ENCODE measurements at places on chromosomes 6 and 20. TPM values are rescaled to one million over a fixed set of nuclear protein-coding genes. Genes with fewer than 3 reads are reported as not detected.

GRCh38 chr6:21186479-21187055 lies 407.0 kb upstream of the SOX4 start:
- DNase-seq, result no peak

DNA sequence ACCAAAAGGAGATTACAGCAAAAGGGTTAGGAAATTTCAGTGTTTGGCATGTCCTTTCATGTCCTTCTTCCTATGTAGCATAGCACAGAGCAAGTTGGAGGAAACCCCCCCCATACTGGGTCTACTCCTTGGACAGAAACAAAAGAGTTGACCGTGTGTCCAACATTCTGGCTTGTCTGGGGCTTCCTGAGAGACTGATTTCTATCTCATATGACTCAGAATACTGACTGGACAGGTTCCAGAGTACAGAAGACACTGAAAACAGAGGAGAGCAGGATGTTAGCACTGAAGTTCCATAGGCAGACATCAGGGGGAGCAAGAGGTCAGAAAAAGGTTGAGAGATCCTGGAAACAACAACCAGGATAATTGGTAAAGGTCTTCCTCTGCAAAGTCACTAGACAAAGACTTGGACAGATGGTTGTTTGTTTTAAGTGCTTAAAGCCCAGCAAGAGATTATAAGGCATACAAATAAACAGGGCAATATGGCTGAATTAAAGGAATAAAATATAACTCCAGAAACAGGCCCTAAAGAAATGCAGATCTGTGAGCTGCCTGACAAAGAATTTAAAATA lies 48.4 kb downstream of the USP49 start:
- DNase-seq, result peak; percentile 81

- peak; percentile 76 for DNase-seq
These were observed 42.8 kb downstream of the INSM1 start for GRCh38 chr20:20410678-20411077.

GJA10 gene
- total RNA-seq, result not detected

DNA sequence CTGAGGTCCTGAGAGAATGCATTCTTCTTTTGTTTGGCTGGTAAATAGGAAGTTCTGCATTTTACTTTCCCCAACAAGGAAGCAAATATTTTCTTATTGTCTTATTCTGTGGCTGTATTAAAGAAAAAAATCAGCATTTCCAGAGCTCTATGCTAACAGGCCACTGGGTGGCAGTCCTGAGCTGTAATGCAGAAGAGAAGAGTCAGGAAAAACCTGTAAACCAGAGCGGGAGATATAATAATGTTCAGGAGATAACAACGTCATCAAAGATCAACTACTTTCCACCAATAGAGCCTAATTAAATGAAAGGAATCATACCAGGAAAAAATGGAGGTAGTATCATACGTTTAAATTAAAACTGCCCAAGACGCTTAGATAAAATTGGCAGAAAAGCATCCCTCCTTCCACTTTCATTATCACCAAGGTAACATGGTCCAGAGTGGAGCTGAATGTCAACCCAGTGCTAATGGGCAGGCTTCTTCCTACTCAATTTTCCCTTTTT lies 55.6 kb upstream of the CARMIL1 start:
- peak; percentile 80 for DNase-seq

GRCh38 chr20:54550776-54551396 lies 75.5 kb downstream of the DOK5 start:
- DNase-seq, result no peak

DNA sequence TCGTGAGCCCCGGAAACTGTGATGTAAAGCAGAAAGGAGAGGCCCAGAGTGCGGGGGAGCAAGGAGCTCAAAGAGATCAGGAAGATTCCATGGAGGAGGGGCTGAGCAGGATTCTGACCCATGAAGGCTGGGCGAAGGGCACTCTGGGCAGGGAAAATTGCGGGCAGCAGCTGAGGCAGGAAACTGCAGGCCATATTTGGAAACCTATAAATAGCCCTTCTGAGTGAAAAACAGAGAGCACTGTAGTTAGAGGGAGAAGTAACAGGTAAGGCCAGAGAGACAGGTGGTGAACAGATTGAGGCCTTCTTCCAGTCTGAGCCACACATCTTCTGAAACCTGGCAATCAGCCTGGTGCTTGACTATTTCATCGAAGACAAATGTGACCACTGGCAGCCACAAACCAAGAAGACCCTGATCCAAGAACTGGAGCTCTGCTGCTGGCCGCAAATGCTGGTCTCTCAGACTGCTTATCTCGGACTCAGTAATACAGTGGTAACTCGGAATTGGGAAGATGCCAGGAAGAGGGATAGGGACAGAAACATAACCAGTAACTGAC lies 14.1 kb upstream of the BEND3 start:
- no peak for DNase-seq

- peak; percentile 46 for DNase-seq
These were observed 1.4 kb downstream of the RREB1 start for GRCh38 chr6:7108964-7109836.

BPI gene
- total RNA-seq, result not detected

DNA sequence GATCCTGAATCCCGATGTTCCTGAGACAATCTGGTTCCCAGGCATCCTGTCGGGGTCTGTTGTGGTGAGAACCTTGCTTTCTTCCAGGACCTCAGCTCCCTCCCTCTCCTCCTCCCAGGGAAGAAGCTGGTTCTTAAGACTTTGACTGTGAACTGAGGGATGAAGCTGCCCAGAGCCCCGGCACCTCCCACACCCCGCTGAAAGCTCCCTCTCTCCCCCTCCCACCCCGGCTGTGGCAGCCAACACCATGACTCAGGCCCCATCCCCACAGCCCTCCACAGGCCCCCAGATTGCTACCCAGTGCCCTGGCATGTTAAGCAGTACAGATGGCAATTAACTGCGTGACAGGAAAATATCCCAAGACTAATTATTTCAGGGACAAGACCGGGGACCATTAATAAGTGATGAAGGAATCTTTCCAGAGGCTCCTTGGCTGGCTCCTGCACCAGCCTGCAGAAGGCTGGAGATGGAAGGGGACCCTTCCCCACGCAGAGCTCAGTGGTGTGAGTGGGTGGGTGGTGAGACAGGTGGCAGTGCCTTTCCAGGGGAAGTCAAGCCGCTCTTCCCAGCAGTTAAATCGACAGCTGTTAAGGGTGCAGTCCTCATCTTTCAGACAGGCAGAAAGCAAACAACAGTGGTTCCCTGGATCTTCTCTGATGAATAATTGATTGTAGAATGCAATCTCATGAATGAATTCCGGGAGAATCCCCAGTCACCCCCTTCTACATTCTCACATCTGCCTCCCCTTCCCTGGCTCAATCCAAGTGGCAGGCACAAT lies 237.9 kb downstream of the LRFN2 start:
- no peak for DNase-seq

JPH2 gene
- total RNA-seq, result 0.78 TPM
